ENCODE measurements at places on chromosomes 5 and 9.

DNA sequence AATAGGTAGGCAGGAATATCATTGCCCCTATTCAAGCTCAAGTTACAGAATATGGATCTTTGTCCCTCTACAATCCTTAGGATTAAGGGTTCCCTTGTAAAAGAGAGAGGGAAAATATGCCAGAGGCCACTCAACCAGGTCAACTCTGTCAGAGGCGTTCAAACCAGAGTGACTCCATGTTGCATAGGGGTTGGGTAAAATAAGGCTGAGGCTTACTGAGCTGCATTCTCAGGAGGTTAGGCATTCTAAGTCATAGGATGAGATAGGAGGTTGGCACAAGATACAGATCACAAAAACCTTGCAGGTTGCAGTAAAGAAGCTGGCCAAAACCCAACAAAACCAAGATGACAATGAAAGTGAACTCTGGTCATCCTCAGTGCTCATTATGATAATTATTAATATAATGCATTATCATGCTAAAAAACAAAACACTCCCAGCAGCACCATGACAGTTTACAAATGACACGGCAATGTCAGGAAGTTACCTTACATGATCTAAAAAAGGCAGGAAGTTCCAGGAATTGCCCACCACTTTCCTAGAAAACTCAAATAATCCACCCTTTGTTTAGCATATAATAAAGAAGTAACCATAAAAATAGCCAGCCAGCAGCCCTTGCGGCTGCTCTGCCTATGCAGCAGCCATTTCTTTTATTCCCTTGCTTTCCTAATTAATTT lies 64.8 kb downstream of the ERP44 start:
- peak; percentile 30 for DNase-seq

GRCh38 chr5:773517-774264 lies 10.8 kb downstream of the ZDHHC11B start:
- no peak for DNase-seq

- DNase-seq = no peak
These were observed 9.6 kb downstream of the EPB41L4B start for GRCh38 chr9:109311286-109311685.

- DNase-seq = no peak
These were observed 28.5 kb upstream of the CDK5RAP2 start for GRCh38 chr9:120608421-120608820.

GRCh38 chr5:33725806-33726205 lies 166.0 kb downstream of the ADAMTS12 start:
- DNase-seq = no peak

DNA sequence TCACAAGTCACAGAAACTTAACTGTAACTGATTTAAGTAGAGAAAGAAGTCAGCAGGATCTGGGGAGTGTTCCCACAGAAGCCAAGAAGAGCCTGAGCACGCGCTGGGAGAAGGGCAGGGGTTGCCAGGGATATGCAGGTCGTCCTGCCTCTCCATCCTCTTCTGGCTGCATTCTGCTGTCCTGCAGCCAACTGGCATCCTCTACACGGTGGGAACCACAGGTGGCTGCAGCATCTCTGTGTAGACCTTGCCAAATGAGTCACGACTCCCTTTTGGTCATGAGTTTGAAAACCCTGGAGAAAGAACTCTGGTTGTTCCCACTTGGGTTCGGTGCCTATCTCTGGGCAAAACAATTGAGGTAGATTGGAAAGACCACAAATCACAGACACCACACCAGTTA lies 38.4 kb upstream of the PCA3 start:
- DNase-seq = no peak

- no peak for DNase-seq
These were observed 50.8 kb downstream of the ERAP1 start for GRCh38 chr5:96756985-96757384.

DNA sequence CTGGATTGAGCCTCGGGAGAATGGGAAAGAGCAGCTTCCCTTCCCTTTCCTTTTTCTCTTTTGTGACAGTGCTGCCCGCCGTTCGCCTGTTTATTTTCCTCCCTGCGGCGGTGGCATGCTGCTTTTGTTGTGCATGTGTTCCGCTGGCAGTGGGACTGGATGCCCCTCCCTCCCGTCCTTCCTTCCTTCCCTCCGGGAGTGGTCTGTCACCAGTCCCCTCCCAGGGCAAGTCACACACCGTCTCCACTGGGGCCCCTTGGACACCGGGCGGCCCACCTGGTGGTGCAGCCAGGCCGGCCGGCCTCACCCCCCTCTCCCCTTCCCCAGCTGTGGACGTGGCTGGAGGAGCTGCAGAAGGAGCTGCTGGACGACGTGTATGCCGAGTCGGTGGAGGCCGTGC lies 214.7 kb downstream of the TRIO start:
- DNase-seq = no peak

GRCh38 chr5:157540124-157540523 lies 35.5 kb downstream of the ADAM19 start:
- no peak for DNase-seq

- DNase-seq = no peak
These were observed 17.7 kb downstream of the MARVELD2 start for GRCh38 chr5:69432412-69433206.

DNA sequence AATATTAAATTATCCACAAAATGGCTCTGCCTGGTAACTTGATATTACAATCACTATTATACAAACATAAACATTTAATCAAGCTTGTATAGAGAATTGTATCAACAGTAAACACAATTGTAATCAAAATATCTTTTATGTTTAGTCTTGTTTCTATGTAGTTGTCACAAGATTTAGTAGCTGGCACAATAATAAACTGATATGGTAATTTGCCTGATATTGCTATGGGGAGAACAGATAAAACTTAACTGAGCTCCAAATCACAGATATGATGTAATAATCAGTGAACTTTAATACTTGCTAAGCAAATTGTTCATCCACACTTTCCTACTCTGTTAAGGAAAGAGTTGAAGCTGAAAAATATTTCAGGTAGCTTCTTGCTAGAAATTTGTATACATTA lies 189.8 kb downstream of the MPDZ start:
- DNase-seq = no peak

- no peak for DNase-seq
These were observed 237.8 kb upstream of the NFIL3 start for GRCh38 chr9:91661451-91661850.

GRCh38 chr5:175464074-175464941 lies 14.1 kb upstream of the SFXN1 start:
- DNase-seq = peak; percentile 84

- no peak for DNase-seq
These were observed 27.0 kb downstream of the SUB1 start for GRCh38 chr5:32612134-32612888.

DNA sequence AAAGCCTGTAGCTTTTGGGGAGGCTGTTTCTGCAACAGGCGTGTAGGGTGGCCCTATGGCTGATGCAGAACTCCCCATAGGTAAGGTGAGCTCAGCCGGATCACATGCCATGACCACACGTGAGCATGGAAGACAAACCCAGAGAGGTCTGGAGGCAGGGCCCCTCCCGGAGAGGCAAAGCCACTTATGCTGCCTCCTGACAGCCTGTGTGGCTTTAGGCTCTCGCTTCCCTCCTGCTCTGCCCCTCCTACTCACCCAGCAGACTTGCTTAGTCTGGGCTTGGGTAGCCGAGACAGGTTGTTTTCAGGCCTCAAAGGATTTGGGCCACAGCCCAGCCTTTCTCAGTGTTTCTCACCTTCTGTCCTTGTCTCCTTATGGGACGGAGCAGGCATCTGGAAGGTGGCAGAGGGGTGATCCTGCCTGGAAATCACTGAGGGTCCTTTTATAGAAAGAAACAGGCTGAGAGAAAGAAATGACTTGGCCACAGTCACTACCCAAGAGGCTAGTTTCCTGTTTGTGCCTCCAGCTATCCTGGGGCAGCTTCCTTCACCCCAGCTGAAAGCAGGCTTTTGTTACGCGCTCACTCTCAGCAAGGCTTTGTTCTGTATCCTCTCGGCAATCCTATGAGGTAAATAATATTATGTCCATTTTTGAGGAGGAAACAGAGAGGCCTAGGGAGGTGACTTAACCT lies 89.9 kb downstream of the DAB2IP start:
- no peak for DNase-seq

DNA sequence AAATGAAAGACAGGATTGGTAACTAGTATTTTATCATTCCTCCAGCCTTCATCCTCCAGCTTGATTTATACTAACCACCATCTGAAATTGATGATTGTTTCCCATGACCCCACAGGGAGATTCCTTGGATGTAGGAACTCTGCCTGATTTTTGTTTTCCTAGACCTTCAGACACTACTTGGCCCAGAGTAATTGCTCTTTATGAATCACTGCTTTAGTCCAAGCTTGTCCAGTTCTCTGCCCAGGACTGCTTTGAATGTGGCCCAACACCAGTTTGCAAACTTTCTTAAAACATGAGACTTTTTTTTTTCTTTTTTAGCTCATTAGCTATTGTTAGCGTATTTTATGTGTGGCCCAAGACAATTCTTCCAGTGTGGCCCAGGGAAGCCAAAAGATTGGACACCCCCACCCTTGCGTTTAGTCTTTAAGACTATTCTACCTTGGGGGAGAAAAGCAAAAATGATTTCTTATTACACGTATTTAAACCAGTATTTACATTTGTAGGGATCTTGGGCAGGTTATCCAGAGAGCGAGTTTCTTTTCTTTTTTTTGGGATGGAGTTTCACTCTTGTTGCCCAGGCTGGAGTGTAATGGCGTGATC lies 18.4 kb downstream of the BASP1 start:
- no peak for DNase-seq

- peak; percentile 64 for DNase-seq
These were observed 572 bp downstream of the NR4A3 start for GRCh38 chr9:99822109-99822805.

DNA sequence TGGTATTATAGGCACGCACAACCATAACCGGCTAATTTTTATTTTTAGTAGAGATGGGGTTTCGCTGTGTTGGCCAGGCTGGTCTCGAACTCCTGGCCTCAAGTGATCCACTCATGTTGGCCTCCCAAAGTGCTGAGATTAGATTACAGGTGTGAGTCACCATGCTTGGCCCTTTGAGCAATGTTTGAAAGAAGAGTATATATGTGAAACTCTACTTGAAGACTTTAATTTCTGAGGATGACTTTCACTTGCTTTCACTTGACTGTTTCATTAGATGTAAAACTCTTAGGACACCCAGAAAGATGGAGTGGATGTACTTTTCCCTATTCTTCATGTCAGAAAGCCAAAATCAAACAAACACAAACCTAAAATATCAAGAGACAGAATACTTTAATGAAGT lies 43.8 kb upstream of the GAS1 start:
- DNase-seq = no peak

GRCh38 chr5:2738156-2738699 lies 13.2 kb downstream of the IRX2 start:
- no peak for DNase-seq

DNA sequence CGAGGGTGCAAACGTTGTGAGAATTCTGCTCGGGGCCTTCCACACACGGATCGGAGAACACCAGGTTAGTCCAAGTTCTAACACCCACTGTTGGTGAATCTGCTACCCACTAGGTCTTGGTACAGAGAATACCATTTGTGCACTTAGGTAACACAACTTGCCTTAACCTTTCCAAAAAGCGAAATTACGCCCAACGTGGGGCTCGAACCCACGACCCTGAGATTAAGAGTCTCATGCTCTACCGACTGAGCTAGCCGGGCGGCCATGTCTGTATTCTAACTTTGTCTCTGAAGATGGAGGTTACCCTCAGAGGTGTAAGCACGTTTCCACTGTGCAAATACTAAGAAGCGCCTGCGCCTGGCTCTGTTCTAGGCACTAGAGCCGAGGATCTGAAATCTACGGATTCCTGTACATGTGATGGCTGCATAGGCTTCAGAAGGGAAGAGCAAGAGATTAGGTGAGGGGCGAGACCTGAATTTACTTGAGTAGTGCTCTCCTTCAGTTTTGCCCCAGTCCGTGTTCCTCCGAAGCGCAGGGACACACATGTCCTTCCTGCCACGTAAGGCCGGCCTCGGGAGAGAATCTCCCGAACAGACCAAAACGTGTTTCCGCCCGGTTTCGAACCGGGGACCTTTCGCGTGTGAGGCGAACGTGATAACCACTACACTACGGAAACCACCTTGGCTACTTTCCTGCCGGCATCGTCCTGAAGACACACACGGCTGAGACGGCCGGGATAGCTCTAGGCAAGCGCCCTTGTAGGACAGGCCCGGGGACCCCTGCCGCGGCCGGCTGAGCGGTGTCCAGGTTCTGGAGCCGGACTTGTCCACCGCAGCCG lies 1.1 kb upstream of the TRIM41 start:
- peak; percentile 95 for DNase-seq

DNA sequence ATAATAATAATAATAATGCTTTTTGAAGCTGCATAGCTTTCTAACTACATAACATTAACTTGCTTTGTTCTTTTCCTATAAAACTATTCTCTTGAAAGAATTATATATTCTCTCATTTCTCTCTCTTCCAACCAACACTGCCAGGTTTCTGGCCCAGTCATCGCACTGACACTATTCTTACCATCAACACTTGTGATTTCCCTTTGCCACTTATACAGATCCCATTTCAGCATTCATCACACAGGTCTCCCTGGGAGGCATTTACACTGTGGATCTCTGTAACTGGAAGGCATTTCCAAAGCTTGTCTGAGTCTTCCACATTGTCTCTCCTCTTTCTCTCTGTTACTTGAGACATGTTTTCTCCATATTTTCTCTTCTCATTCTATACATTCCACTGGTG lies 777.8 kb upstream of the ACO1 start:
- no peak for DNase-seq

DNA sequence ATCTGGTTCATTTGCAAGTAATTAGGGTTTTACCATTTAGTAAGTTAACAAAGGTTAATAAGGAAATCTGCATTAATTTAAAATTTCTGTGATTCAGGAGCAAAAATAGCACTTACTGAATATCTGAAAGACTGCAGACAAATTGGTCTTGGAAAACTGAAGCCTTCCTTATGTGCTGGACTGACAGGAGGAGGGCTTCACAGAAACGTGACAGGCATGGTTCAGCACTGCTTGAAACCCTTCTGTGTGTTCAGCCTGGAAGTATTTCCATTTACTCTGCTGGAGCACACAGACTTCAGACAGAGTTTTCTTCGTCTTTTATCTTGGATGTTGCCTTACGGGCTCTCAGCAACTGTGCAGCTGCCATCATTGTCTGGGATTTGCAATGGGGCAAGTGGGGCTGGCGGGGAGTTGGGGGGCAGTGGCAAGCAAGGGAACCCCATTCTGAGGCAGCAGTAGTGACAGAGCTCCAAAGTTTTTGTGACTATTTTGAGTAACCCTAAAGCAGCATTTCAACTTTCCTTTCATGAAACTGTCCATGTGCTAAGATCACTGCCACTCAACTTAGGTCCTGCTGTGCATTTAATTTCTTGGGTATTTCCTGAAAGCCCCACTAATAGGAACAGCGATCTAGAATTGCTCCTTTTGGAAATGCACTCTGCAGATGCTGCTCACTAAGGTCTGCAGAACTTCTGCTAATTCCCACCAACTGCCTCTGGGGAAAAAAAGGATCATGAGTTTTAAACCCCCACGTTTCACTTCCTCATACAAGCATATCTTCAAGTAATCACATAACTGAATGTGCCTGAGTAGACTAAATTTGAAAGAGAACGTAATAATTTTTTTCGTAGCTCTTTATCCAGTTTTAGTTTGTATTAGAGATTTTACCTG lies 56.6 kb downstream of the KCNN2 start:
- no peak for DNase-seq

- DNase-seq = no peak
These were observed 297.7 kb downstream of the DEPDC1B start for GRCh38 chr5:60402161-60402785.

All from activated CD8-positive, alpha-beta T cell treated with anti-CD3 and anti-CD28 coated beads, Interleukin-2, amount 10 ng/mL, durations not matched to agents 7 days and 5 days (primary cell).